ENCODE measurements at places on chromosomes 7 and 10. TPM values are rescaled to one million over a fixed set of nuclear protein-coding genes. Genes with fewer than 3 reads are reported as not detected.

DNA sequence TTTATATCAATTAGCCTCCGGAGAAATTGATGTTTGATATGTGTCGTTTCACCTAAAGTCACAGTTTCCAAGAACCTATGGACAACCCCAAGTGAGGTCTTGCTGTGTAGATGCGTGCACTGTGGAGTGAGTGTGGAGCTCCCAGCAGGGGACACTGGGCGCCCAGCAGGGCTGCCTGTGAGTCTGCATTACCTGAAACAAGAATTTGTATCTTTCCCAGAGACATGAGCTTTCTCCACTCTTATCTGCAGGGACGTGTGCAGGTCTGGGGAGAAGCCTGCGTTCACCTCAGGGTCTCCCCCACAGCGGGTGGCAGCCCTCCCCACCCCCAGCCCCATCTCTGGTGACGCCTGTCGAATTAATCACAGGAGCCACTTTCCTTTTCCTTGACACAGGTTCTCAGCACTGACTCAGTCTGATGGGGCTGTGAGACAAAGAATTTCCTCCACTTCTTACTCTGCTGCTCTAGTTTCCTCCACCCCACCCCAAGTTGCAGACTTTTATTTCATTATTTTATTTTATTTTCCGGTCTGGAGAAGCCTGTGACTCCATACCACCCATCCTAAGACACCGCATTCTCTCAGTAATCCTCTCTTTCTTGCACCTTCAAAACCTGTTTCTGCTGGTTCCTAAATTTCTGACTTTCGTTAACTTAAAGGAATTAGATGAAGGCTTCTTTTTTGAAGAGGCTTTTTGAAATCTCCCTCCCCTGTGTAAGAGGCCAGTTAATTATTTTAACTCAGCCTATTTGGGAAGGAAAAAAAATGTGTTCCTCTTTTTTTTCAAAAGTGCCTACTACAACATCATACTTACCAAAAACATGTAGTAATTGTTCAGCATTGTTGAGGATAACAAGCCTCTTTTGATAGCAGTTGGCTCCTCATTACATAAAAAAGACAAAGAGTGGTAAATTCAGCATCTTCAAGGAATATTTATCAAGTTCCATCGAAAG lies 17.0 kb upstream of the INSIG1 start:
- DNase-seq, result no peak

DNA sequence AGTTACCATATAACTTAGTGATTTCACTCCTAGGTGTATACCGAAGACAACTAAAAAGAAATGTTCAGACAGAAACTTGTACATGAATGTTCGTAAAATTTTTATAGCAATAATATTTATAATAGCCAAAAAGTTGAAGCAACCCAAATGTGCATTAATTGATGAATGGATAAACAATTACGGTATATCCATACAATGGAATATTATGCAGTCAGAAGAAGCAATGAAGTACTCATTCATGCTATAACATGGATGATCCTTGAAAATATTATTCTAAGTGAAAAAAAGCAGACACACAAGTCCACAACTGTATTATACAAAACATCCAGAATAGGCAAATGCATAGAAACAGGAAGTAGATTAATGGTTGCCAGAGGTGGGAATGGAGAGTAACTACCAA lies 183.9 kb downstream of the RNLS start:
- no peak for DNase-seq

- DNase-seq, result peak; percentile 72
Observed at GRCh38 chr10:119651514-119652360, 557 bp downstream of the BAG3 start.

DNA sequence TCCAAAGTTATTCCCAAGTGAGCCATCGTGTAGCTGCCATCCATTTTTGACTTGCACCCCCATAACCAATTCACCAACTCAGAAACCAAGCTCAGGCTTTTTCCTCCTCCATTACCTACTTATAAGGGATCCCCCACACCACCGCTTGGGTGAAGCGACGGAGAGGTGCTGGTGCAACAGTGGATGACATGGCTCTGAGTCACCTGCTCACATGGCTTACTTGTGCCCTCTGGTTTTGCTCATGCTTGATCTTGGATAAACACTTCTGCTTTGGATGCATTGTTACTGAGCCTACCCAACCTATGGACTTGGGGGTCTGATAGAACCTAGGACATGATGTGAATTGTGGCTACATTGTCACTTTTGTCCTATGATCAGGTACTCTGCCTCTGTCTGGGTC lies 12.0 kb upstream of the AKR1B1 start:
- DNase-seq, result no peak

- DNase-seq, result no peak
Observed at GRCh38 chr7:8413600-8413999, 19.8 kb upstream of the NXPH1 start.

DNA sequence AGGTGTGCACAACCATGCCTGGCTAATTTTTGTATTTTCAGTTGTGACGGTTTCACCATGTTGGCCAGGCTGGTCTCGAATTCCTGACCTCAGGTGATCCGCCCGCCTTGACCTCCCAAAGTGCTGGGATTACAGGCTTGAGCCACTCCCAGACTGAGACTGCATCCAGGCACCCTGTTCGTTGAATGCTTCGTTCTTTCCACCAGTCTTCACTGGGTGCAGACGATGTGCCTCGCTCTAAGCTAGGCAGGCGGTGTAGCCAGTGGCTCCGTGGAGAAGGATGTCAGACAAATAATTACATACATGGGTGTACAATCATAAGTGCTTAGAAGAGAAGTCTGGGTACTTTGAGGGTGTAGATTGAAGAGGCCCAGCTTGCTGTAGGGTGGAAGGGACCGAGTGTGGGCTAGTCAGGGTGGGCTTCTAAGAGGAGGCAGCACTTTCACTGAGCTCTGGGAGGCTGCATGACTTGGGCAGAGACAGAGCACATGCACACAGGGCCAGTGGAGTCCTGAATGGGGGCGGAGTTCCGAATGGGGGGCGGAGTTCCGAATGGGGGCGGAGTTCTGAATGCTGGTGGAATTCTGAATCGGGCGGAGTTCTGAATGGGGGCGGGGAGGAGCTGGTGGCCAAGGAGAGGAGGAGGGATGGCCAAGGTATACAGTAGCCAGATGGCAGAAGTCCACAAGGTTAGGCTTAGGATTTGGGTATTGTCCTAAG lies 74.3 kb downstream of the COL26A1 start:
- DNase-seq, result no peak

- no peak for DNase-seq
Observed at GRCh38 chr10:122254831-122255230, 16.3 kb upstream of the BTBD16 start.

DNA sequence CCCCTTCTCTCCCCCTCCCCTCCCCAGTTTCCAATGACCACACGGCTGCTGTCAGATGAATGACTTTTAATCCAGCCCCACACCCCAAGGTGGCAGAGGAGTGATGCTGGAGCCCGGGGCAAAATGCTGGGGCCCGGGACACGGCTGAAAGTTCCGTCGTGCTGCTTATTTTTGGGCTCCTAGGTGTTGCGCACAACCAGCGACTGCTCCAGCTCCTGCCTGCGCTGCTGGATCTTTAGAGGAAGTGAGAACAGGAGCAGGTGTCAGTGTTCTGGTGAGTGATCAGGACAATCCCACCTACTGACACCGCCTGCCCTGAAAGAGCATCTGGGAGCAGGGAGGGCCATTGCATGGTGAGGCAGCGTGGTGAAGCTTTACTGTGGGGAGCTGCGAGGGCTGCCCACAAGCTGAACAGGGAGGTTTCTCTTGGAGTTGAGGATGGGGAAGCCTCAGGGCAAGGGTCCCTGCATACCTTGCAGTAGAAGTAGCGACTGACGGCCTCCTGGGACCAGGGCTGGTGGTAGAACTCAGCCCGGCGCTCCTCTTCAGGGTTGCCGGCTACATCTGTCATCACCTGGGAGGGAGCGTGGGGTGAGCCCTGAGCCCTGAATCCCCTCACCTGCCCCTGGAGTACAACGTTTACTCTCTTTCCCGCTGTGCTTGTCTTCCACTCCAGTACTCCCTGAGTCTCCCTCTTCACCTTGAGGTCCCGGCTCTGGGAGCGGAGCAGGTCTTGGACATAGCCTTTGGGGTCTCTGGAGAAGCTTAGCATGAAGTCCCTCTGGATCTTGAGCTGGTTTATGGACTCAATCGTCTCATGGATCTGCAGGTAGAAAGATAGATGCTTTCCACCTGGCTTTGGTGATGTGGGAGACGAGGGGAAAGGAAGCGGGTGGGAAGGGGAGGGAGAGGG lies 6.9 kb downstream of the CHPF2 start:
- no peak for DNase-seq

GRCh38 chr10:56912043-56912442 lies 551.0 kb upstream of the ZWINT start:
- DNase-seq, result no peak

GRCh38 chr7:70487886-70488285 lies 644.1 kb upstream of the GALNT17 start:
- DNase-seq, result no peak

- no peak for DNase-seq
Observed at GRCh38 chr7:99840136-99840869, 12.5 kb downstream of the CYP3A43 start.

- no peak for DNase-seq
Observed at GRCh38 chr10:5988336-5988920, 11.1 kb upstream of the IL15RA start.

DNA sequence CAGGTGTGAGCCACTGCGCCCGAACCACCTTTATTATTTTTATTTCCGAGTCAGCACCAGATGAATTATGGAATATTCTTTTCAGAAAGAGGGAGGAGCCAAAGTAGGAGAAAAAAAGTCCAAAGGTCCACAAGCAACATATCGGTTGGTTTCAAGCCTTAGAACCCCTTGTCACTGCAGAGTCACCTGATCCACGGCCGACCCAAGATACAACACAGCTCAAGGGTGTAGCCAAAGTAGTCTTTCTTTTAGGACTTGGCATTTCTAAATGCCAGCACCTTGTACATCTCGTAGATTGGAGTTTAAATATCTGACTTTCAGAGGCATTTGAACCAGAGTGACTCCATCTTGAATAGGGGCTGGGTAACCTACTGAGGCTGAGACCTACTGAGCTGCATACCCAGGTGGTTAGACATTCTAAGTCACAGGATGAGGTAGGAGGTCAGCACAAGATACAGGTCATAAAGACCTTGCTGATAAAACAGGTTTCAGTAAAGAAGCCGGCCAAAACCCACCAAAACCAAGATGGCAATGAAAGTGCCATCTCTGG lies 113.9 kb upstream of the ANLN start:
- no peak for DNase-seq

DNA sequence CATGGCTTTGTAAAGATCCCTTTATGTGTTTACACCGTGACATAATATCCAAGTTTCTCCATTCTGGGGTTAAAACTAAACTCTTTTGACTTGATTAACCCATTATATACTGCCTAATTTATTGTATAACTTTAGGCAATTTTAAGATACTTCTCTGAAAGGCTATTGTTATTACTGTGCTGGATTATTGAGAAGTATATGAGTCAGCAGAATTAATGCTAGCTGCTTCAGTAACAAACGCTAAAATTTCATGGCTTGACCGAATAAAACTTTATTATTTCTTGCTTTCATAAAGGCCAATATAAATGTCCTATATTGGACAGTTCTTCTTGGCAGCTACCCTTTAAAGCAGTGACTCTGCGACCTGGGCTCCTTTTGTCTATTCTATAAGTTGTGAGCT lies 853.9 kb downstream of the SORCS3 start:
- DNase-seq, result no peak

DNA sequence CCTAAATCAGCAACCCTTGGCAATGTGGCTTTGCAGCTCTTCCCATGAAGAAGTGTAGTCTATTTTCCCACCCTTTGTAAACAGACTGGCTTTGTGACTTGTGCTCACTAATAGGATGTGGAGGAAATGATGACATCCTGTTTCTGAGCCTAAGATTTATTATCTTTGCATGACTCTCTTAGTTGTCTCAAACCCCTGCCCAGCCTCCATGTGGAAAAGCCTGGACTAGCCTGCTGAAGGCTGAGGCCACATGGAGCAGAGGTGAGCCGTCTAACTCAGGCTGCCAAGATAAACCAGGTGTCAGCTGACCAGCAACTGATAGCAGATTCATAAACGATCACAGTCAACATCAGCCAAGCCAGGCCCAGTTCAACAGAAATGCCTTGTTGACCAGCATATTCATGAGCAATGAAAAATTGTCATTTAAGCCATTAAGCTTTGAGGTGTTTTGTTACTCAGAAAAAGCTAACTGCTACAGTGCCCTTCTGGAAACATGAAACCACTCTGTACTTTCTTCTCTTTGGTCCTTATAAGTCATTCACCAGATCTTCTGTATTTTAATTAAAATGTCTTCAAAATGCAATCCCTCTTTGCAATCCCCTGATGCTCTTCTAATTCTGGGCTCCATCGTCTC lies 586.3 kb upstream of the ANKRD30A start:
- DNase-seq, result no peak

DNA sequence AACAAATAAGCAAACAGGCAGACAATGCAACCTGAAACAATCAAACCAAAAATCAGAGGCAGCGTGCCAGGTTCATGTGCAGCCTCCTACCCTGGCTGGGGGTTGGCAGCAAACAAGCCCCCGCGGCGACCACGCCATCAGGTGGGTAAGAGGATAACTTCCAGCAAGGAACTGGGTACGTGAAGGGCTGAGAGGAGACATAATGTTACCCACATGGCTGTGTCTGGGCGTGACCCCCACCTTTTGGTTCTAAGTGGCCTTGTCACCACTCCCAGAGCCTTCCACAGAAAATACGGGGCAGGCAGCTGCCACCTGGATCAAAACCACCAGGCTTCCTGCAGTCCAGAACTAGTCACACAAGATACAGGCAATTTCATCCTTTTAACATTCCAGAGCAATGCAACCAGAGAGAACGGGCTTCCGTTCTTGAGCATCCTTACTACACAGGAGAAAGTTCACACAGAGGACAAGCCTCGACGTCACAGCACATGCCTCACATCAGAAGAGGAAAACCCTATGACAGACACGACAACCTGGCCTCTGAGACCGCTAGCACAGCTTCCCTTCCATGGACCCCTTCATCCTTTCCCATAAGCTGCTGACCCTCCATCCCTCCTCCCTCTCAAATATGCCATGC lies 171.0 kb downstream of the GRID1 start:
- DNase-seq, result peak; percentile 44

GRCh38 chr10:127018766-127019165 lies 113.5 kb downstream of the DOCK1 start:
- DNase-seq, result no peak

- no peak for DNase-seq
Observed at GRCh38 chr7:84824057-84824651, 362.7 kb downstream of the SEMA3D start.

GRCh38 chr7:22346383-22347107 lies 10.4 kb downstream of the RAPGEF5 start:
- no peak for DNase-seq

DNA sequence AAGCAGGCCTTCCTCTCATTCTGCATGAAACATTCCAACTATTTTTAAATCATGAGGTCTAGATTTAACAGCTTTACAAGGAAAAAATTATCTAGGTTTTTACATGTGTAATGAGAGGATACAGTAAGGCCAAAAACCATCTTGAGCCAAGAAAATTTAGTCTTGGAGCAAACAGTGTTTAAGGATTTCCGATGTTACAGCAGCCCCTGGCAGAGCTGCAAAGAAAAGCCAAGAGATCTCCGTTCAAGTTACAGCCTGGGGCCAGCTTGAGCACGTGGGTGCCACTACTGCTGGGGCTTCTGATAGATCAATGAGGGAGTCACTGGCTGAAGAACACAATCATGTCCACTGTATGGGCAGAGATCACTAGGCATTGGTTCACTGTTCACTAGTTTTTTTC lies 156.2 kb downstream of the EVX1 start:
- DNase-seq, result no peak

Gene CPED1
- 39.2 TPM for total RNA-seq

Gene NFE2L3
- 4.1 TPM for total RNA-seq

Gene GRID2IP
- total RNA-seq, result 0.46 TPM

Gene ZC3HAV1L
- 6.4 TPM for total RNA-seq

Gene SUN3
- not detected for total RNA-seq

Gene PCLO
- 5.3 TPM for total RNA-seq

Gene SLC25A40
- 32.2 TPM for total RNA-seq

Gene TMEM130
- total RNA-seq, result 20.0 TPM

Gene MSMB
- not detected for total RNA-seq

Gene SRGN
- total RNA-seq, result 225 TPM

Gene EPHB6
- total RNA-seq, result 12.8 TPM

Measured in upper lobe of right lung (tissue), 1 donor.